ENCODE measurements at places on chromosomes 6 and 20.

DNA sequence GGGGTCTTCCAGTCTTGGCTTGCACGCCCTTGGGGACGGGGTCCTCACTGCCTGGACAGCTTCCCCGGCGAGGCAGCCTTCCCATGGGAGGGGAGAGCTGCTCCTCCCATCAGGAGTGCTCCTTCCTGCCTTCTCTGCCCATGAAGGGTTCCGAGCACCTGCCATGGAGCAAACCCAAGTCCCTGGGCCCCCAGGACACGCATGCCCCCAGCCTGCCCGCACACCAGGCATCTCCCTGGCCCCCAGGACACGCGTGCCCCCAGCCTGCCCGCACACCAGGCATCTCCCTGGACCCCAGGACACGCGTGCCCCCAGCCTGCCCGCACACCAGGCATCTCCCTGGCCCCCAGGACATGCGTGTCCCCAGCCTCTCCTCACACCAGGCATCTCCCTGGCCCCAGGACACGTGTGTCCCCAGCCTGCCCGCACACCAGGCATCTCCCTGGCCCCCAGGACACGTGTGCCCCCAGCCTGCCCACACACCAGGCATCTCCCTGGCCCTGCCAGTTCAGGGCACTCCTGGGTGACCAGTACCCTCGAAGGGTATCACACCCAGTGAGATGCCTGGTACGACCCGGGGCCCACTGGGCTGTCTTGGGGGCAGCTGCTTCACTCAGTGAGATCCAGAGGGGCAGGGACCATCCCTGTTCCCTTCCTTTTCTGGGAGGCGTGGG lies 21.7 kb downstream of the COL20A1 start:
- DNase-seq: no peak

DNA sequence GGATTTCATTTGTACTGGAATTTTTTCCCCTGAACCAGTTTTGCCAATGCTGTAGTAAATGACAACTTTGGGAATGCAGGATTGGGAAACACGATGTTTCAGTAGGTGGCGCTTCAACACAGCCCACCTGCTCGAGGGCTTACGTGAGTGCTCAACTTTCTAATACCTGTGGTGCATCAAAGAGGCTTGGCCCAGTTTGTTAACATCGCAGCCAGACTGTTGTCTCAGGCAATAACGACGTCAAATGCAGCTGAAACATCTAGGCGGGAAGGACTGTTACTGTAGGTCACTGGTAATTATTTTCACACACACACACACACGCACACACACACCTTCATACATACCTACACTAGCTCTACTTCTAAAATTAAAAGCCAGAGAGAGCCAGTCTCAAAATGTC lies 815.5 kb upstream of the SLC35B3 start:
- DNase-seq: no peak

GRCh38 chr6:149454346-149454848 lies 30.4 kb downstream of the ZC3H12D start:
- peak; percentile 90 for DNase-seq

GRCh38 chr20:6277661-6278240 lies 154.9 kb upstream of the FERMT1 start:
- no peak for DNase-seq

DNA sequence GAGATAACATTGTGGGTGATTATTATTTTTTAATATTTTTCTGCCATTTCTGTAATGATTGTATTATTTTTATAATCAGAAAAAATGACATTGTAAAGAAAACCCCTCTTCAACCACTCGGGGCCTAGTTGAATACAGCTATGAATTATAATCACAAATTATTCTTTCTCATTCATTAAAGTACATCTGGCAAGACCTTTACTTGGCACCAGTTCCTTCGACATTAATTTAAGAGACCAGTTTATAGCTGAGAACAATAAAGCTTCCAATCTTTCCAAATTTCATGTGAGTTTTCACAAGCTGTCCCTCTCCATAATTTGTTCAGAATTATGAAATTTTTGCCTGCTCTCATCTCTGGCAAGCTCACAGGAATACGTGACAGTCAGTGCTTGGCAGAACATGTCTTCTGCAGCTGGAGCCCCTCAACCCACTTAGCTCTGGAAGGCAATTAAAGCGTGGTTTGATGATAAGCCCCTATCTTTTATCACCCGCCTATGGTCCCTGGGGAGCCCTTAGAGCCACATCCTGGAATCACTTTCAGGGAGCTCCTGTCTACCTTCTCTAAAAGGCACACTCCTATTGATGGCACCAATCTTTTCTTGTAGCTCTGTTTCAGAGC lies 237.2 kb upstream of the PRND start:
- DNase-seq: no peak

DNA sequence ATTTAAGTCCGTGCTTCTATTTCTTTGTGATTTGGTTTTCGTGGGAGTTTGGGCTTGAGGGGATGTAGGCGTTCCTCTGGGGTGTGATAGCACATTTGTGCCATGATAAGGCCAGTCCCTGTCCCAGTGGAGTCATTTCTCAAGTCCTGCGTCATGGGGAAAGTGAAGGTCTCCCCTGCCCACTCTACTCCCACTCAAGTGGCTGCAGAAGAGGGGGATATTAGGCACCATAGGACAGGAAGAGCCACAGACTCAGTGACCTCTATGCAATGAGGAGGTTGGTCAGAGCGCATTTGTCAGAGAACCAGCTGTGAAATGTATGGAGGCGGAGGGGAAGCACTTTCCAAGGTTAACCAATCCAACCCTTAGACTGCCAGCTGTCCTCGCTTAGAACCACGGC lies 51.9 kb upstream of the EDN1 start:
- no peak for DNase-seq

DNA sequence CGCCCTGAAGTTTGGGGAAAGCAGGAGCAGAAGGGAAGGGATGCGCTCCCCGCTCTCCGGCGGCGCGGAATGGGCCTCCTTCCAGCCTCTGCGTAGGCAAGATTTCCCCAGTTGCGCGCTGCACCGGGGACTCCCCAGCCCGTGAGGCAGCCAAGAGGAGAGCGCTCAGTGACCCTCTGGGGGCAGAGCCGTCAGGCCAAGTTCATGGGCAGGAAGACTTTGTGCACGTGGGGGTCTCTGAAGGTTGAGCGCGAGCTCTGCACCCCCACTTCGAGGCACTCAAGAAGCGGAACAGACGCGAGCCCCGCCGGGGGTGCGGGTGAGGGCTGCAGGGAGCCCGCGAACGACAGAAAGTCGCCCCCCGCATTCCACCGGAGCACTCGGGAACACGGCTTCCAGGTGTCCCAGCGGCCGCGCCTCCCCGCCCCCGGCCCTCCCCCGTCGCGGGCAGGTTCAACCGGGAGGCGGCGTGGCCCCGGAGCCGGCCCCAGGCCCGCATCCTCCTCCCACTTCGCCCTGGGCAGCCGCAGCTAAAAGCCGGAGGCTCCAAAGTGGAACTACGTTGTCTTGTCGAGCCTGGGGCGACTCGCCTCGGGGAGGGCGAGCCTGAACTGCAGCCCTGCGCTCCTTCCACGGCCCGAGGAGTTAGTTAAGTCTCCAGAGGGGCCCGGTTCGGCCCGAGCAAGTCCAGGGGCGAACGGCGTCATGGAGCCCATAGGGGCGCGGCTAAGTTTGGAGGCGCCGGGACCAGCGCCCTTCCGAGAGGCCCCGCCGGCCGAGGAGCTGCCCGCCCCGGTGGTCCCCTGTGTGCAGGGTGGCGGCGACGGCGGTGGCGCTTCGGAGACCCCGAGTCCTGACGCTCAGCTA lies at the start of gene PPP1R3G:
Gene PPP1R3G (plus strand): TSS at position 561 of the 867 bp plus-strand sequence. CDS start 145 bp downstream, at position 706.
- no peak for DNase-seq

DNA sequence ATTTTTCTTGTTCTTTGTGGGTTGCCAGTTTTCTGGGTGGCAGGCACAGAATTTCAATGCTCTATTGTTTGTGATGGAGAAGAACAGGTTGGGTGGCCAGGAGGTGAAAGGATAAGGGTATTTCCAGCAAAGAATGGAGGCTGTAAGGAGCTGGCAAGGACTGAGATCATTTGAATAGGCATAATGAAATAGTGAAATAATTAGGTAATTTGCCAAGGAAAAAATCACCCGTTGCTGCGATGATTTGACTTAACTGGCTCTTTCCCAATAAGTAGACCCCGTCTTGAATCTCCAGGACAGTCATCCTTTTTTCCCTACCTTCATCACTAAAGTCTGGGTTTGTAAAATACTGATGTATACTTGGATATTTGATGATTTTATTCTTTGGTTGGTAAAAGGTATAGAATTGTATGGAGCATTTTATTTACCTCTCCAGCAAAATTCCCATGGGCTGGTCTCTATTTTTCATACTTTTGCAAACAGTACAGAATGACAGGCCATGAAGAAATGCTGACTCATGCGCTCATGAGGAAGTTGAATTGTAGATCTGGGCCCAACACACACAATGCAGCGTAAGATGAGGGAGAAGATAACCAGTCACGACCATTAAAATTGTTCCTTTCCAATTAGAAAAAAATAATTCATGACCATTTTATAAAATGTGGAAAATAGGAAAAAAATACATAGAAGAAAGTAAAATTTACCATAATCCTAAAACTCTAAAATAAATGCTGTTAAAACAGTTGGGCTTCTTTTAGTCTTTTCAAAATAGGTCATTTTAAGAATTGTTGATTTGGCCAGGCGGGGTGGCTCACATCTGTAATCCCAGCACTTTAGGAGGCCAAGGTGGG lies 2.4 kb upstream of the GCNT2 start:
- DNase-seq: no peak

All from GM04503 (cell line).